ENCODE measurements at places on chromosomes 16 and 17.

- DNase-seq: no peak
Measured at GRCh38 chr17:2024572-2025219, 438 bp downstream of the RTN4RL1 start.

- DNase-seq: no peak
Measured at GRCh38 chr17:38417210-38417951, 10.9 kb upstream of the ARHGAP23 start.

DNA sequence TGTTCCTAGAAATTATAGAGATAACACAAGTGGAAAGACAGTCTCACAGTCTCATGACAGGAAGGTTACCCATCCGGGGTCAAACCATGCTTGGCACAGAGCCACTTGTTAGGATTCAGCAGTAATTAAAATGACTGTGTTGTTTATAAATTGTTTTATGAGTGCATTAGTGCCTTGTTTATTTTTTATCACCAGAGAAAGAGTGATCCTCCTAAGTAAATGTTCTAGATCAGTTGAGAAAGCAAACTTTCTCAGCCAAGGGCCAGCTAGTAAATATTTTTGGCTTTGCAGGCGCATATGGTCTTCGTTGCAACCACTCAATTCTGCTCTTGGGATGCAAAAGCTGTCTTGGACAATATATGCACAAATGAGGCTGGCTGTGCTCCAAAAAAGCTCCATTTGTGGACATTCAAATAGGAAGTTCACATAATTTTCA lies 253.9 kb upstream of the CACNG5 start:
- DNase-seq: no peak

- peak; percentile 94 for DNase-seq
Measured at GRCh38 chr16:88662843-88663606, at the start of gene MVD. TSS of gene MVD (minus strand) at chr16:88663091. CDS start at chr16:88663080, 11 bp downstream.

DNA sequence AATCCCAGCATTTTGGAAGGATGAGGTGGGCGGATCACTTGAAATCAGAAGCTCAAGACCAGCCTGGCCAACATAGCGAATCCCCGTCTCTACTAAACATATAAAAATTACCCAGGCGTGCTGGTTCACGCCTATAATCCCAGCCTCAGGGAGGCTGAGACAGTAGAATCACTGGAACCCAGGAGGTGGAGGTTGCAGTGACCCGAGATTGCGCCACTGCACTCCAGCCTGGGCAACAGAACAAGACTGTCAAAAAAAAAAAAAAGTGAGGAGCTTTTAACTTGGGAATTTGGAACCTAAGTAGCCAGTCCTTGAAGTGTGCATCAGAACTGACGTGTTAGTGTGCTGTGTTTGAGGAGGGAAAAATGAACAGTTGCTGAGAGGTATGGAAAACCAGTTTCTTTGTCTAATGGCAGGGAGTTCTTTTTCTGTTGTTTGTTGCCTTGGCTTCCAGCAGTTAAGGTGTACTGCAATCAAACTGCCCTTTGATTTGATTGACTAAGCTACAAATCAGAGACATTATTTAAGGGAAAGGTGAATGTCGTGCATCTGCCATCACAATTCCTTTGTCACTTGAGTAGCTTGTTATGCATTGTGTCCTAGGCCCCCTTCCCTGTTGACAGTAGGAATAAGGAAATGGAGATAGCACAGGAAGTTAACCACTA lies 8.6 kb upstream of the DUSP14 start:
- no peak for DNase-seq

- DNase-seq: no peak
Measured at GRCh38 chr17:16243801-16244567, 27.0 kb downstream of the PIGL start.

- DNase-seq: no peak
Measured at GRCh38 chr17:34542700-34543336, 36.6 kb upstream of the TMEM132E start.
